ENCODE measurements at places on chromosomes 3 and 15. TPM values are rescaled to one million over a fixed set of nuclear protein-coding genes. Genes with fewer than 3 reads are reported as not detected.

GOLGA6A gene
- total RNA-seq = 0.13 TPM

ITGA11 gene
- 0.53 TPM for total RNA-seq

ZNF860 gene
- total RNA-seq = 3.7 TPM

DZIP3 gene
- total RNA-seq = 1.3 TPM

LSMEM2 gene
- total RNA-seq = not detected

CHST2 gene
- 2.9 TPM for total RNA-seq
